ENCODE measurements at places on chromosomes 4 and X.

- no peak for DNase-seq
Measured at GRCh38 chrX:39174772-39175417, 373.6 kb downstream of the MID1IP1 start.

GRCh38 chrX:30085571-30085970 is 129.8 kb upstream of the MAGEB2 start:
- DNase-seq, result no peak

DNA sequence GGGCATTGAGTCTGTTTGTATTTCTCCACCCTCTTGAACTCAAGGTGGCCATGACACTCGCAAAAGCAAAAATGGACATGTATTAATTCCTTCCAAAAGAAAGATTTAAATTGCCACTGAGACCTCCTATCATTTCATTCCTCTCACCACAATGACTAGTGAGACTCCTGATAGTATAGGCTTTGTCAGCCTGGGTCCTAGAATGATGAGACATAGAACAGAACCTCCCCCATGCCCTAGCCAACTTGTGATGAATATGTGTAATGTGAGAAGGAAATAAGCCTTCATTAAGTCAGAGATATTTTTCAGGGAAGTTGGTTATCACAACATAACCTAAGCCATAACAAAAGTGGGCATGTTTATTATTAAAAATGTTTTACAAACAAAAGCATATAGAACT is 62.5 kb downstream of the ASB9 start:
- no peak for DNase-seq

- DNase-seq, result no peak
Measured at GRCh38 chrX:29746326-29746725, 469.0 kb upstream of the MAGEB2 start.

DNA sequence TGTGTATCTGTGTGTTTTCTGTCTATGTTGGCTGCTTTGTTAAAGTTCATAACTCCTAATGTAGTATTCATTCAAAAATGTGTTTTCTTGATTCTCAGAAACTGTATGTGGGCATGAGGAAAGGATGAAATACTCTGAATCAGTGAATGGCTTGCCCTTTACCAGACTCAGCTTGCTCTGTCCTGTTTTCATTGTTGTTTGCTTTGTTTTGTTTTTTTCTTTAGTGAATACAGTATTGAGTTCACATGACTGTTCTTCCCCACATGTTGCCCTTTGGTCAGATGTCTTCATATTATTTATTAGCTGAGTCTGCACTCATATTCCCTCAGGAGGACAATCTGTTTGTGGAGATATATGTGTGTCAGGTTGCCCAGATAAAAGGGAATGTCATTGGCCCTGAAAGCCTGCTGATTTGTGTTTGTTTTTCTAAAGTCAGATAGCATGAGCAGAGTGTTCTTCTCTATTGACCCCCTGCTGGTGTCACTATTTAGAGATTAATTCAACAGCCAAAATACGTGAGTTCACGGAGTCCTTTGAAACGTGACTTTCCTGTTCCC is 1184.4 kb downstream of the RPA4 start:
- no peak for DNase-seq

DNA sequence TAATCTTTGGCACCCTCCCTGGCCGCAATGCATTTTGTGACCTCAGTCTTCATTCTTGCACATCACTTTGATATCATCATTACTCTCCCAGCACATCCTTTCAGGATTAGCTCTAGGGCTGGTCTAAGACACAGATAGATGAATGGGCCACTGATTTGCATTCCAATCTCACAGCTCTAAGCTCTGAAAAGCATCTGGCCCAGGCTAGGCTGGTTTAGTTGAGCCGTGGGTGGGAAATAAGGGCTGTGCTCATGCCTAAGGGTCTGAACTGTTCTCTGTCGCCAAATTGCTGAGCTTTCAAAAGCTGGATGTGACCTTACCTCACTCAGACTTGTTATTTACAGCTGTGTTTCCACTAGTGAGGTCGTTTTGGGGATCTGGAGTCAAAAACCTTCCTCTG is 30.0 kb upstream of the SLC9A7 start:
- DNase-seq, result no peak

- no peak for DNase-seq
Measured at GRCh38 chr4:79687006-79687405, 279.0 kb upstream of the GK2 start.

All from cerebellar nuclear complex (tissue), 1 donor.